ENCODE measurements at places on chromosomes 1 and 21.

DNA sequence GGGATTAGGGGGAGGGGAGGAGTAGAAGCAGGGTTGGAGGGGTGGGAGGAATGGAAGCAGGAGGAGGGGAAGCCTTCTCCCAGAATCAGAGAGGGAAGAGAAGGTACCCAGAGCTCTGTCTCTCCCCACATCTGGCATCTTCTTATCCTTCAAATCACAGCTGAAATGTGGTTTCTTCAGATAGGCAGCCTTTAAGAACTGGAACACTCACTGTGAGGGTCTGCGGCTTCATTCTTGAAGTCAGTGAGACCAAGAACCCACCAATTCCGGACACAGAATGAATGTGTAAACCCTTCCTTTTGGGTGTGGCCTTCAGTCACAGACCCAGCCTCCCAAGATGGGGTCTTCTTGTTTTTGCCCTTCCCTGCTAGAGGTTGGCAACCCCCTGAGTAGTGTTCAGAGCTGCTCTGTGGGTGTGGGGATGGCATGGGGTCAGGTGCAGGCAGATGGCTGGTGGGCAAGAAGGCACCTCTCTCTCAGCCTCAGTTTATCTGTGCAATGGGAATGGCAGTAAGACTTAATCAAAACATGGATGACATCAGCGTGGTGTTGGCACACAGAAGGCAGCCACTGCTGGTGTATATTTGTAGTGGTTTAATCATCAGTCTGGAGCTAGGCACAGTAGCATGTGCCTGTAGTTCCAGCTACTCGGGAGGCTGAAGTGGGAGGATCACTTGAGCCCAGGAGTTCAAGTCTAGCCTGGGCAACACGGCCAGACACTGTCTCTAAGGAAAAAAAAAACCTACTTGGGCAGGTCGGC, 7.2 kb downstream of the FAAH start:
- DNase-seq: no peak

GRCh38 chr1:48596046-48596445, 124.0 kb upstream of the SPATA6 start:
- no peak for DNase-seq

DNA sequence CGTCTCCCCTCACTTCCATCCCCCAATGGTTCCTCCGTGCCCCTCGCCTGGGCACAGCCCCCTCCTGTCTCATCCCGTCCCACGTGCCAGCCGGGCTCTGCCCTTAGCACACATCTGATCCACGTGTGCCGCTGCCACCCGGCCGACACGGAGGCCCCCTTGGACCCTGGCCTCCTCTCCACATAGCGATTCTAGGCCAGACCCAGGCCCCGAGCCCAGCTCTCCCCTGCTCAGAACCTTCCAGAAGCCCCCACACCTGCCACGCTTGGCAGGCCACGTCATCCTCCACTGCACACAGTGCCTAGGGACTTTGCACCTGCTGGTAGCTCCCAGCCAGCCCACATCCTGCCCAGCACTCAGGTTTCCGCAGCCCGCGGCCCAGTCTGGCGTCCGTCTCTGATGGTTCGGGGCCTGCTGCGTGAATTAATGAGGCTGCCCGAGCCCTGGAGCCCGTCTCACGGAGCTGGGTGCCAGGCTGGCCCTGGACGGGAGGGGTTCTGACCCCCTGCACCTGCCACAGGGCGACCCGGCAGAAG, 20.1 kb downstream of the PLCH2 start:
- DNase-seq: no peak

- no peak for DNase-seq
Observed at GRCh38 chr1:38456531-38456876, 403.1 kb downstream of the RRAGC start.

DNA sequence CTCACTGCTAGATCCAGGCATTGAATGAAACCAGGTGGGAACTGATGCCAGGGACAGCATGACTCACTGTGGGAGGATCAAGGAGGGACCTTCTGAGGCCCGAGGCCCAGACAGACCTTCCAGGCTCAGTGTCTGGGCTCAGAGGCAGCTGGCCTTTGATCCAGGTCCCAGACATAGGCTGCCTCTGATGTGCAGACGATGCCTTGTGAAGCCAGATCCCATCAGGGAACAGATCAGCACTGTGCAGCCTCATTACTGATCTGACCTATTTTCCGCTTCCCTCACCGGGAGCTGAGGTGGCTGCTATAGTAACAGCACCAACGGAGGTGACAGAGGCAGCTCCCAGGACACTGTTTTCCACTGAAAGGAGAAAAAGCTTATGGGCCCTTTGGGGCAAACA, 399.5 kb downstream of the MATN1 start:
- no peak for DNase-seq

DNA sequence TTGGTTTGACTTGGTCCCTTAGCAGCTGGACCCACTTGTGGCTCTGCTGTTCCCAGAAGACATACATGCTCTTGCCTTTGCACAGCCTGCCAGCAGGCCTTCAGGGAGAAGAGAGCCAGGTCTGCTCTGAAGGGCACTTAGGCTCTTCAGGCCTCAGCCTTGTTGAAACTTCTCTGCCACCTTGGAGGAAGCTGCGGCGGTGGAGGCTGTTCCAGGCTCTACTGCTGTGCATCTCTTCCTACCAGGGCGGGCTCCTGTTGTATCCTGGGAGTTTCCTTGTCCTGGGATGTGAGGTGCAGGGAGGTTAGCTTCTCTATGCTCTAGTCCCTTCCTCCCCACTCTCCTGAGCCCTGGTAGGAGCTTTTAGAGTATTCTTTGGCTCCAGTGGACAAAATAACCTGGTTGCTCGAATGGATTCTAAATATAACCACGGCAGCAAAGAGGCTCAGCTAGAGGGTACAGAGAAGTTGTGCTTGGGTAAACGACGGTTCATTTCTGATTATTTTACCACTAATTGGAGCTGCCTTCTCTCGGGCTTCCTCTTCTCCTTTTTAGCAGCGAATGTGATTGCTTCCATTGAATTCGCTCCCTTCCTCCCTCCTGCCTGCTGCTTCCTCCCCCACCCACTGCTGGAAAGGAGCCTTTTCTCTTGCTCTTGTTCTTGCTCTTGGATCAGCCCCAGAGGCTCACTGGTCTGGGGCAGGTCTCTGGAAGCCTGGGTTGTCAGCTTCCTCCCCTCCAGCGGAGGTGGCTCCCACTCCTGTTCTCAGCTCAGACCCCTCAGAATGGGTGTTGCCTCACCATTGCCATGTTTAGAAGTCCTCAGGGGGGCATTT, 126.6 kb upstream of the CACNA1E start:
- no peak for DNase-seq

DNA sequence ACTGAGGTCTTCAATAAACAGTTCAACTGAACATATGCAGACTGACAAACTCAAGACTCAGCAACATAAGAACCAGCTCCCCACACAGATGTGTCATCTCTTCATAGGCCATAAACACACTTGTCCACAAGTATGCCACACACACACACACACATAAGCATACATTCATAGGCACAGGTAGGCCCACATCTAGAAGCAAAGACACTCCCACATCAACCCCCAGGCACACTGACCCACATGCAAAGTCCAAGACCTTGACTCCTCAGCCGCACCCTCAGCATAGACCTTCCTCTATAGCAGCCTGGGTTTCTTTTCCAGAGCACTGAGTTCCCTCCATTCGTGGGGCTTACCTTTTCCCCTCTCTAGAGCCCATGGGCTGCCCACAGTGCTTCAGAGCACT, 1.4 kb downstream of the LAD1 start:
- no peak for DNase-seq

- no peak for DNase-seq
Observed at GRCh38 chr1:104921525-104921924, 1171.8 kb downstream of the AMY1C start.

- no peak for DNase-seq
Observed at GRCh38 chr1:156616463-156616862, 2.8 kb upstream of the HAPLN2 start.

- no peak for DNase-seq
Observed at GRCh38 chr21:28444557-28444956, 548.1 kb downstream of the LTN1 start.

- no peak for DNase-seq
Observed at GRCh38 chr21:46385846-46386733, 62.1 kb downstream of the PCNT start.

- no peak for DNase-seq
Observed at GRCh38 chr1:41236781-41237180, 5.3 kb downstream of the SCMH1 start.

DNA sequence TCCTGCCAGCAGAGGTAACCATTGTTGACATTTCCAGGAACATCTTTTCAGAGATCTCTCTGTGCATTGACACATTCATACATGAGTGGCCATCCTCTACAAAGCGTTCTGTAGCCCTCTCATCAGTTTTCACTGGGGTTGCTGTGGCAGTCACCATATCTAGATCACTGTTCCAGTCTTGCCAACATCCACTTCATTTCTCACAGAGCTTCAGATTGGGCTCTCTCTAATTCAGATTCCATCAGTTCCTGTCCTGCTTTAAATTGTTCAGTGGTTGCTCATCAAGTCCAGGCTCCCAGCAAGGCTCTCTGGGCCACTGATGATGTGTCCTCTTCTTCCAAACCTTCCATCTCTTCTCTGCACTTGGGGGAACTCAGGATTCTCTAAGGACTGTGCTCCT, 173.7 kb downstream of the KCNJ6 start:
- DNase-seq: no peak

DNA sequence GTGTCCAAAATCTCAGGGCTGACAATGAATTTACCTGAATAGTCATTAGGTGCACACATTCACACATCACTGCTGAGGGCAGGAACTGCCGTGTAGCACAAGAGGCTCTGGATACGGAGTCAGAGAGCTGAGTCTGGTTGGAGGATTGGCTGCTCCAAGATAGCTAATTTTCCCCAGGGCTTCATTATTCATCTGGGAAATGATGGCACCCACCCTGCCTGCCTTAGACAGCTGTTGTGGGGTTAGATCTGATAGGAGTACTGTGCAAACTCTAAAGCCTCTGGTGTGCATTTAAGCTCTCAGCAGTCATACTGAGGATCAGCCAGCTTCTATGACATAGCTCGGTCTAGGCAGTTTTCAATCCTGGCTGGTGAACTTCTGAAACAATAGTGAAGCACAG, 67.0 kb downstream of the LMX1A start:
- no peak for DNase-seq

GRCh38 chr1:10429868-10430215, 391 bp upstream of the CENPS start:
- no peak for DNase-seq

- no peak for DNase-seq
Observed at GRCh38 chr1:240314845-240315801, 223.4 kb downstream of the FMN2 start.

DNA sequence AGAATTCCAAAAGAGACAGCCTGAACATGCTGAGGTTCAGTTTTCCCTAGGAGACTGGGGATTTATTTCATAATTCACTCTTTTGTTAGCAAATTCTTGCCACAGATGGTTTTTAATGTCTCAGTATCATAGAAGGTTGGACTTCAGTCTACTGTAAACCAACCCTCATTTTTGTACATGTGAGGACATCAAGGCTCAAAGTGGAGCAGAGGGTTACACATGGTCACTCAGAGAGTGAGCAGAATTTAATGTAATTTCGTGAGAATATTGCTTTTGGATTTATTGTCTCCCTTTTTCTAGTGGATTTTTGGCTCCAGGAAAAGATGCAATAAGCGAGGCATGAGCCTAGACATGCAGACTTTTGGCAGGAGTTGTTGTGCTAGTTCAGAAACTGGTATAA, 210.8 kb upstream of the JUN start:
- no peak for DNase-seq

DNA sequence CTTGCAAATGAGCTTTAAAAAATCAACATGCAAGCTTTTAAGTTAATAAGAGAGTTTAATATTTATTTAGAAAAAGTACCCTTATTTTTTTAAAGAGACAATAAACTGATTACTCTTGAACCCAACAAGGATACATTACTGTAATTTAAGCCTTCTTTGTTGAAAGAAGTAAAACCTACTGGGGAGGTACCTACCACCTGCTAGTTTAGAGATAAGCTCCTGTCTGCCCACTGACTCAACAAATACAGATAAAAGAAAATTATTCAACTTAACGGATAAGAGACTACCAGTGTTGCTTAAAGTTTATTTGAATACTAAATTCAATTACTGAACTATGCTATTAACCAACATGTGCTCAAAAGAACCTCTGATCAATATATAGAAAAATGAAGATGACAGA, 23.1 kb downstream of the USP24 start:
- DNase-seq: no peak

DNA sequence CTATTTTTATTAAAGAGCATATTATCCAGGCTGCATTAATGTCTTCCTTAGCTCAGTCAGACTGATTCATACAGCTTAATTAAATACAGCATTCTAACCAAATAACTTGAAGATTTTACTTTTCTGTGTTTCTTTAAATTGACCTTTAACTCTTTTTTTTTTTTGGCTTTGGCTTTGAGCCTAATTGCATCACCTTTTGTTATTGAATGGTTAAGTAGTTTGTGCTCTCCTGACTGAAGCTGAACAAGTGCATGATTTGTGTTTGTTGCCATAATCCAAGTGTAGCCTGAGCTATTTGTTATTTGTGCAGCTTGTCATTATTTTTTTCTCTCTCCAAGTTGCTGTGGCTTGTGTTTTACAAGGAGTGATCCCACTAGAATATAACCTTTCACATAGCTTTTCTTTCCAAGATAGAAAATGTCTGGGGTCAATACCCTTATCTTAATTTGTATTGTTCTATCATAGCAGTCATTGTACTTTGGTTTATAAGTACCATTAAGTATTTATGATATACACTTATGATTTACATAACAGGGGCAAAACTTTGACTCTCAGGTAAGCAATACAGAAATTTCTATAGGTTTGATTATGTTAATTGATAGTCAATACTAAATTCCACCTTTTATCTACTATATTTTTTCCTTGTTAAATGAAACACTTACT, 31.6 kb downstream of the CDC14A start:
- no peak for DNase-seq

DNA sequence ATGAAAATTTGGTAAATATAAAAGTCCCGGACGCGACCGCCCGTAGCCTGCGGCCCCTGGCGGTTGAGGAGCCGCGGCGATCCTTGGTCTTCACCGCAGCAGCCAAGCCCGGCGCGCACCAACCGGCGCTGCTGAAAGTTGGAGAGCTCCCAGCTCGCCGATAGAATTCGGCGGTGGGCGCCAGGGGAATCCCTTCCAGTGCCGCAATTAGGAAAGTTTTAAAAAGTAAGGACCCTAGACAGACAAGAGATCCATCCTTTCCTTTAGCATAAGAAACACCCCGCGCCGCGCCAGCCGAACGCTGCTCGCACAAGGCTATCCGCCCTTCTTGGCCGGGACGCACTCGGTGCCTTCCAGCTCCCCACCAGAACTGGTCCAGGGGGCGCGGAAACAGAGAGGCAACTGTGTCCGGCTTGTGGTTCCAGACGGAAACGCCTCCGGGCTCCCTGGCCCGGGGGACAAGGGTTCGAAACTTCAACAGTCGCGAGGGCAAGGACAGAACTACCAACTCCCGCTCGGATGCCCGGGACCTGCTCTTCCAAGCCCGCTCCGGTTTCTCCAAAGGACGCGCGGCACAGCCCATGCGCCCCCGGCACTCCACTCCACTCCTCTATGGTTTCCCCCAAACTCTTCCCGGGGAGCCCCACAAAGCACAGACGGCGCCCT, 1.7 kb downstream of the FAM78B start:
- no peak for DNase-seq

Measured in stimulated activated CD8-positive, alpha-beta memory T cell treated with anti-CD3 and anti-CD28 coated beads, Interleukin-7, amount 100 ng/mL, for 4 hours (primary cell).